ENCODE measurements at places on chromosomes 5 and 9.
A peak's percentile ranks its signal among the peaks of the same experiment; 100 is the strongest.

- DNase-seq, result no peak
Observed at GRCh38 chr5:126812199-126812570, 35.2 kb downstream of the LMNB1 start.

DNA sequence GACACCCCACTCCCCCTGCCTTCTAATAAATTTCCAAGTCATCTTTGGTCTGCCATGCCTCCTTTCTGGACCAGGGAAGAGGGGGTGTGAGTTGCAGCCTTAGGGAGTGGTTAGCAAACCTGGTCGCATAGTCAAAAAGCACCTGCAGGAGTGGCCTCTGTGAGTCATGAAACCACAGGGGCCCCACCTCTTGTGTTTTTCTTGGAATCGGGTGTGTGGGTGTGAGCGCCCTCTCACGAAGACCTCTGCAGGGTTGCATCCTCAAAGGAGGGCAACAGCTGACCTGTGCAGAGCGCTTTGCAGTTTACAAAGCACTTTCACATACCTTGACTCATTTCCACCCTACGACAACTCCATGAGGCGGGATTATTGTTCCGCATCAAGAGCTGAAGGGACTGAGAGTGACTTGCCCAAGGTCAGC, 36.8 kb upstream of the TEX48 start:
- no peak for DNase-seq

GRCh38 chr5:159660401-159660800, 255.9 kb upstream of the ADRA1B start:
- no peak for DNase-seq

DNA sequence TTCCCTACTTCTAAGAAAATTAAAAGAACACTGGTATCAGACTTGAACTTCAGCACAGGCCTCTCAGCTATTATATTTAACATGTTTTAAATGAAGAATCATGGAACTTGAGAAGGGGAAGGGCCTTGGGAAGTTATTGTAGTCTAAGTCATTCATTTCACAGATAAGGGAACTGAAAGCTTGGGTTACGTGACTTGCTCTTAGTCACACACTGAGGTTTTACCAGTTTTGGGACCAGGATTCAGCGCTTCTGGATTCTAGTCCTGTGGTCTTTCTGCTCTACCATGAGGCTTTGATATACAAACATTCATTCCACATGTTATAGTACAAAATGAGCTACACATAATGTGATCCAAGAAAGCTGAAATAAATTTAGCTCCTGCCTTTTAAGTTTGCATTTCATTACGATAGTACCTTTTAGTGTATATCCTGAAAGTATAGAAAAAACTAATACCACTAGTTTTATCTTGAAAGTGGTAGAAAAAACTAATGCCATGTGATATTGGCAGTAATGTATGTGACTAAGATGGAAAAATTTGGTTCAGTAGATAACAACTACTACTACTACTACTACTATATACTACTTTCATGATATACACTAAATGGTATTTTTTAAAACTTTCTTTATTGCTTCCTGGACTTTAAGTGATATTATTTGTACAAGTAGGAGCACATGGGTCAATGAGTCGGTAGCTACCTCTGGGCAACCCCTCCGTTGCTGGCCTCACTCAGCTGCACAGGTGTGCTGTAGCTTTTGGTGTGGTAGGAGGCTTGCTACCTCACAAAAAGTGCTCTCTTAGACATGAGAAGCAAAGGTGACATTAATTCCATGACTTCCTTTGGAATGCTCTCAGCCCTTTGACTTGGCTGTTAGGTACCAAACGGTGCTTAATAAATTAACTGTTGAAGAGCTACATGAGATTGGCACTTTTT, 40.7 kb downstream of the F2RL2 start:
- DNase-seq, result no peak

- peak; percentile 67 for DNase-seq
Observed at GRCh38 chr9:109391176-109391575, 70.3 kb upstream of the EPB41L4B start.

DNA sequence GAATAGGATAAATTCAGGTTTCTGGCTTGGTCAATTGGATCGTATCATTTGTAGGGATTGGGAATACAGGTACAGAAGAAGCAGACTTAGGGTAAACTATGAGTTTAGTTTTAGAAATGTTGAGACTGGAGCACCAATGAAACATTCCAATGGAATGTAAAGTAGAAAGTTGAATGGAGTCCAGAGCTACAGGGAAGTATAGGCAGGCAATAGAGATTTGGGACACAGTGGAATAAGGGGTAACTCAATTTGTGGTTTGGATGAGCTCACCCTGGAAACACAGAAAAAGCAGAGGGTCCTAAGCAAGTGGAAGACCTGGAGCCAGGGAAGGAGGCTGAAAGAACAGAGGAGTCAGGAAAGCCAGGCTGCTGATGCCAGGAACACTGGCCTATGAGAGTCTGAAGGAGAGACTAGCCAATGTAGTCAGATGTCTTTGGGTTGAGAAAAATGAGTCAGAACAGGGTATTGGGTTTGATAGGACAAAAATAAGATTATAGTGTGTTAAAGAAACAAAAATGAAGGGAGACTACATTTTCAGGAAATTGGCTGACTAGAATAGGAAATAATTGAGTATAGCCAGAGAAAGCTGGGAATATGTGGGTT, 72.8 kb downstream of the STARD4 start:
- DNase-seq, result no peak

DNA sequence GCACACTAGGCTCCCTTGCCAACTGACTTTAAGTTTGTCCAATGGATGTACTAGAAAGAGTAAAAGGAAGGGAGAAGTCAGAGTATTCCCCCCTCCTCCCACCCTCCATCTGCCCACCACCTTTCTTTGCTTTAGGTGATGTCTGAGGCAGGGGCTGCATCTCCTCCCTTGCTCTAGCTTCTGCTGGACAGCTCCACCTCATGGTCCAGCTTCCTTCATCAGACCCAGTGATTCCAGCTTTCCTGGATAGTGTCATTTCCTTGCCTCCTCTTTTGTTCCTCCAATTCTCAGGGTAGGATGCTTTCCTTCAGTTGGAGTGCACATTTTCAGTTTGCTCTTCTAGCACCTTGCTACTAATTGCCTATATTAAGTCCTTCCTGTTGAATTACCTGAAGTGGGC, 67.4 kb downstream of the RAD23B start:
- no peak for DNase-seq

DNA sequence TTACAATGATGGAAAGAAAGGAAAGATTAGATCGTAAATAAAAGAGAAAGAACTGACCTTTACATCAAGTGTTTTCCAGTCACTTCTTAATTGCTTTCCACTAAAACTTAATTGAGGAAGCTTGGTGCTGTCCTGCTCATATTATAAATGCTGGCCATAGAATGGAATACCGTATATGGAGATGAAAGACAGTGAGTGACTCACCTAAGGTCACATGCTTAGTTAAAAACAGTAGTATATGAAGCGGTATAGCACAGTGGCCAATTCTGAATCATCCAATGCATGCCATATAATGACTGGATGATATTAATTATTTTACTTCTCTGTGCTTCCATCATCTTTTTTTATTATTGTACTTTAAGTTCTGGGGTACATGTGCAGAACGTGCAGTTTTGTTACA, 482.4 kb upstream of the SGCD start:
- no peak for DNase-seq

GRCh38 chr9:18579536-18579935, 105.6 kb downstream of the ADAMTSL1 start:
- DNase-seq, result no peak

DNA sequence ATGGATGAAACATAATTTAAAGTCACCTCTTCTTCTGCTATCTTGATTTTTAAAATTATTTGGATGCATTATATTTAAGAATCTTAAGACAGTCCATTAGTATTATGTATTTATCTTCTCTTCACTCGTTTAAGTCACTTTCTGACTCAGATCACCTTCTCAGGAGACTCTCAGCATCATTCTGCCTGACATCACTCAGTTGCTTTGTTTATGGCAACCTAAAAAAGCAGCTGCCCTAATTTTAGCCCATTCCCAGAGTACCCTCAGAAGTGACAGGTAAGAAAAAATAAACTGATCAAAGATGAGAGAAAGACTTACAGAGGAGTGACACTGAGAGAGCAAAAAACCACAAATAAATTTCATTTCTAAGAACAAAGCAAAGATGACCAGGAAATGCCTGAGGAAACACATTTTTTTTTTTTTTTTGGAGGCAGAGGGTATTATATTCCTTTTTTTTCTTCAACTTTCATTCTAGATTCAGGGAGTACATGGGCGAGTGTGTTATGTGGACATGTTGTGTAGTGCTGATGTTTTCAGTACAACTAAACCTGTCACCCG, 140.5 kb downstream of the MUSK start:
- DNase-seq, result no peak

GRCh38 chr5:142551338-142552067, 134.4 kb downstream of the FGF1 start:
- no peak for DNase-seq

DNA sequence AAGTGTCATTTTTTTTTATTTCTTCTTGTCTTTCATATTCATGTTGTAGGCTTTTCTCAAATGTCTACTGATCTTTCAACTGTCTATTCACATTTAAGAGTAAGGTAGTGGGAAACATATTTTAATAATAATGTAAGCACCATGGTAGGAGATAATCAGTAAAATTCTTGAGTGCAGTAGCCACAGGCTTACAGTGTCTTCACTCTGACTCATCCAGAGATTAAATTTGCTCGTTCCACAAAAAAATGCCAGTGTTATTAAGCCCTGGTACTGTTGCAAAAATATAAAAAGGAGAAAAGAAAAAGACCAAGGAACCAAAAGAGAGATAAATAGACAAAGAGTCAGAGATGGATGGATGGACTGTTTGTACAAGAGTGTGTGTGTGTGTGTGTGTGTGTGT, 43.0 kb downstream of the PARP8 start:
- DNase-seq, result no peak

DNA sequence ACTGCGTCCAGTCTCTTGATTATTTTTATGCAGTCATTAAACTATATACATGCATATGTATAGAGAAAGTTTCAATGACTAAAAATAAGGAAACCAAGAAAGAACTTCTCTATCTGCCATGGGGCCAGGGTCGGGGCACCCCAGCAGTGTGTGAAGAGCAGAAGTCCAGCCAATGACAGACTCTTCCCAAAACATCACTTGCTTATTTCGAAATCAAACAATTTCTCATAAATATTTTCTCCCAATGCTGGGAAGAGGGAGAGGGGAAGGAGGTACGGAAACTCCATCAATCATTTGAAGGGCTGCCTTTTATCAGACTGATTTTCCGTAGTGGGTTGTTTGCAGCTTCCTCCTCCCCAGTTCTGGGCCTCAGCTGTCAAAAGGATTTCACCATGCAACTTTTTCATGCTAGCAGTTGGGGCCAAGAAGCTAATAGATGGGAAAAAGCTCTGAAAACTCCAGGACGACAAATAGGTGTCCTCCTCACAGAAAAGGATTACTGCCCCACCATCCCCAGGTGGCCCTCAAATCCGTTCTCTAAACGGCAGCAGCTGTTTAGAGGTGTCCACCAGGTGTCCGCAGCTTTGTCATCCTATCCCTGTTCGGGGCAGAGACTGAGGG, 617 bp upstream of the FPGS start:
- DNase-seq, result no peak

- no peak for DNase-seq
Observed at GRCh38 chr9:137303151-137303892, 1.3 kb upstream of the NRARP start.

DNA sequence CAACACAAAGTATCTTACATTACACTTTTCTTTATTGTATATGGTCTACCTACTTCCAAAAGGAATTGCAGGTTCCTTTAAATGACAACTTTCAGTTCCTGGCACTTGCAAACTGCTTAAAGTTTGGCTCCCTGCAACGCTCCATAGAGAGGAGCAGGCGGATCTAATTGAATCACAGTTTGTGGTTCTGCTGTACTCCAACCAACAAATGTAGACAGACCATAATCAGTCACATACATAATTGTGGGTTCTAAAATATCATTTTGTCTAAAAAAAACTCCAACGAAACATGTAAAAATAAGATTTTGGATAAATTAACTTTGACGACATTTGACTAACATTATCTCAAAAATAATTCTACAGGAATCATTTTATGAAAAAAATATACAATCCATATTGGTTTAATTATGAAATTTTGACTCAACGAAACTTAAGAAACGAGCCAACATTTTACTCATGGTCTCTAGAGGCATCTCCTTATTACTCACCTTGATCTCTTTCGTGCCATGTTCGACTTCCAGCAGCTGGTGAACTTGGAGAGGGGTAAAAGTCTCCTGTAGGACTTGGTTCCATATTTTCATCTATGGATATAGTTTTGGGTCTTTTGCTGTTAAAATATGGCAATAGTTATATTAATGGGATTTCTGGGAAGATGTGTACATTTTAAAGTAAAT, 167.6 kb downstream of the NFIB start:
- DNase-seq, result no peak

GRCh38 chr5:162289489-162289888, 221.9 kb downstream of the GABRG2 start:
- no peak for DNase-seq

- DNase-seq, result no peak
Observed at GRCh38 chr5:150137997-150138396, 17.6 kb downstream of the PDGFRB start.

DNA sequence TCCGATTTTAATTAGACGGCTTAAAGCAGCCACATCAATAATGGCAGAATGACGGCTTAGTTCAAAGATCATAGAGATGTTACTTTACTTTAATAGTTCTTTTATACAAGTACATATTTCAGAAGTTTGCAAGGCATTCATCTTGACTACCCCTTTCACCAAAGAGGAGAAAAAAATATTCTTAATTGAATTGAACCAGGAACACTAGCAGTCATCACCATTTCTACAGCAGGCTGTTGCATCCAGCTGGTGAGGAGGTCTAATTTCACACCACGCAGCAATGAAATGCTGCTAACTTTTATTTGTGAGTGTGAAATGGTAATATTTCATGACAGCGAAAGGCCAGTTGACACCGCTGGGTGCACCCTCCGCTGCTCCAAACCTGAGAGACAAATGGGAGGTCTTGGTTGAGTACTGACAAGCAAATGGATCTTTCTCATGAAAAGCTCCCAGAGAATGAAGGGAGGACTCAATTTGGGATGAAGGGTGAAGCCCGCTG, 322.2 kb downstream of the GLIS3 start:
- DNase-seq, result peak; percentile 67

GRCh38 chr9:106626936-106627335, 236.0 kb upstream of the ZNF462 start:
- DNase-seq, result no peak

- DNase-seq, result no peak
Observed at GRCh38 chr9:99889120-99889519, 17.3 kb upstream of the STX17 start.

All from NCI-H524 (cell line).